DMS 273 treated with DMSO at 0.1 percent for 48 hours (cell line): ENCODE measurements at places on chromosomes 3 and 15.

- no peak for DNase-seq
Observed at GRCh38 chr3:45106874-45107273, 39.3 kb downstream of the CDCP1 start.

DNA sequence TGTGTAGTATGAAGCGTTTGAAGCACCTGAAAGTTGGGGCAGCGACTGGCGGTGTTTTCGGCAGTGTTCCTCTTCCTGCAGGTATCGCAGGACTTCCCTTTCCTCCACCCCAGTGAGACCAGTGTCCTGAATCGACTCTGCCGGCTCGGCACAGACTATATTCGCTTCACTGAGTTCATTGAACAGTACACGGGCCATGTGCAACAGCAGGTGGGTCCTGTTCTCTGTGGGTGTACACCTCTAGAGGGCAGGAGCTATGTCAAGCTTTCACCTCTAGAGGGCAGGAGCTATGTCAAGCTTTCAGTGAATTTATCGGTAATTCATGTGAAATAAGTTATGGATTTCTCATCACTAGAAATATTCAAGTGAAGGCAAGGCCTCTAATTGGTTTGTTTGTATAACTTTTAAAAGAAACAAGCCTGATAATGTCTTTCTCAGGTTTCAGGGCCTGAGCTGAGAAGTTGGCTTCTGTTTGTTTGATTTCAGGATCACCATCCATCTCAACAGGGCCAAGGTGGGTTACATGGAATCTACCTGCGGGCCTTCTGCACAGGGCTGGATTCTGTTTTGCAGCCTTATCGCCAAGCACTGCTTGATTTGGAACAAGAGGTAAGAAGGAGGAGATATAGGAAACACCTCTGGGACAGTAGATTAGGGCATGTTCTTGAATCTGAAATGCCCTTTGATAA, 5.3 kb downstream of the TUBGCP4 start:
- no peak for DNase-seq

DNA sequence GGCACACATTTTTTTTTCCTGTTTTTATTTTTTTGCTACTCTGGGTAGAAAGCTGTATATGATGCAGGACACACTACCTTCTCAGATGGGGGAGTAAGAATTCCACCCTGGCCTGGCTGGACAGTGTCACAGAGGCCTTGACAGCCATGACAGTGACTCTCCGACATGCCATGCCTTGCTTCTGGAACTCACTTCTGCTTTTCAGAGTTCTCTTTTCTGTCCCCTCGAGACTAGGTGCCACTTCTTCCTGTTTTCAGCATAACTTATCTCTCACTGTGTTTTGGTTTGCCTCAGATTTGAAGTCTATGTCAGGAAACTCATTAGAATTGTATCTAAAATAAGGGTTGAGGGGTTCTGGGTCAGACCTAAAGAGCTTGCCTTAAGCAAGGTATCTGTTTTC, 69.1 kb upstream of the SEC13 start:
- no peak for DNase-seq

GRCh38 chr3:143311096-143311495, 191.5 kb downstream of the CHST2 start:
- DNase-seq, result peak; percentile 7

- no peak for DNase-seq
Observed at GRCh38 chr3:33054100-33055092, 42.5 kb downstream of the GLB1 start.

GRCh38 chr3:182967218-182968204, 12.8 kb downstream of the DCUN1D1 start:
- DNase-seq, result no peak

DNA sequence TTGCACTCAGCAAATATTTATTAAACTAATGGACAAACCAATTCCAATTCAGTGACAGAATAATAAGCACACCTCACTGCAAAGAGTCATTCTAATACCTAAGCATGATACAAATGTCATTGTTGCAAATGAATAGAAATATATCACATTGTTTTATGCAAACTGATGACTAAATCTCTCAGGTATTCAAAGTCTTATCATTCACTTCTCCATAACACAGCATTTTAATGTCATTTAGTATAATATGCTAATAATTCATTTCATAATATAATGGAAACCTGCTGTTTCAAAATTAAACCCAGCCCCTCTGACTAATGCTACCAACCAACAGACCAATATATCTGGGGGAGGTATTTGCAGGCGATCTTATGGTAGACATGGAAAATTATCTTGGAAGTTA, 71.8 kb downstream of the FGF7 start:
- DNase-seq, result no peak

DNA sequence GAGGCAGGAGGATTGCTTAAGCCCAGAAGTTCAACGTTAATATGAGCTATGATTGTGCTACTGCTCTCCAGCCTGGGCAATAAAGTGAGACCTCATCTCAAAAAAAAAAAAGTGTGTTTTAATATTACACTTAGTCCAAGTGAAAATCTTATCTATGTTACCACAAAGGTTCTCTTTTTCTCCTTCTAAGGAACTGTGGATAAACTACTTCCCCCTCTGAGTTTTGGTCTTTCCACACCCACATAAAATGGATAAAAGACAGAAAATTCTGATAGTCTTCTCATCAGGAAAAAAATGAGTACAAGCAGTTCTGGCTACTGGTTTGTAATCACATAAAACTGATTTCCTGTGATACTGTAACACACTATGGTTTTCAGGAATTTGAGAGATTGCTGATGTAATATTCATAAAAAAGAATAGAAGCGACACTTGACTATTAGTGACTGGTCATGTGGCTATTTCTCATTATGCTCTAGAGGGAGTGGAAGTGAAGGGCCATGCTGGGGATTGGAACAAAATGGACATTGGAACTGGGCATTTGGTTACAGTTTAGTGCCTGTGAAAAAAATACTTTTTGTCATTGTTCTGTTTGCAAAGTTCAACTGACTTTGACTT, 68.2 kb downstream of the RYR3 start:
- DNase-seq, result no peak

- no peak for DNase-seq
Observed at GRCh38 chr15:101062471-101063171, 143.5 kb downstream of the LRRK1 start.

- DNase-seq, result no peak
Observed at GRCh38 chr3:65614585-65614984, 424.1 kb downstream of the MAGI1 start.
